ENCODE measurements at places on chromosomes 2 and 18. TPM values are rescaled to one million over a fixed set of nuclear protein-coding genes. Genes with fewer than 3 reads are reported as not detected.

The GFPT1 gene
- 30.5 TPM for total RNA-seq

The NT5DC4 gene
- not detected for total RNA-seq

The GRHL1 gene
- total RNA-seq, result 1.3 TPM

The RAPGEF4 gene
- 15.0 TPM for total RNA-seq

The GTF2A1L gene
- total RNA-seq, result 1.3 TPM

The ANTXR1 gene
- total RNA-seq, result 7.5 TPM

The DYNAP gene
- total RNA-seq, result not detected

The TIGD1 gene
- 1.6 TPM for total RNA-seq

The EDAR gene
- not detected for total RNA-seq

The DPP4 gene
- total RNA-seq, result 69.3 TPM

The DOK1 gene
- total RNA-seq, result 21.6 TPM

The POTEI gene
- total RNA-seq, result under 0.01 TPM

The ADD2 gene
- total RNA-seq, result 2.9 TPM

The OR6B2 gene
- total RNA-seq, result not detected

The ARHGEF33 gene
- total RNA-seq, result 0.15 TPM

The SH3BP4 gene
- total RNA-seq, result 28.1 TPM

The NAT8 gene
- total RNA-seq, result not detected

The EGR4 gene
- total RNA-seq, result not detected

The ALPG gene
- not detected for total RNA-seq

The CAPN14 gene
- under 0.01 TPM for total RNA-seq

The SOX11 gene
- total RNA-seq, result under 0.01 TPM

The YES1 gene
- 189 TPM for total RNA-seq

The ZNF407 gene
- 12.3 TPM for total RNA-seq

The CD207 gene
- total RNA-seq, result 0.30 TPM

The IHH gene
- total RNA-seq, result not detected

The ICOS gene
- total RNA-seq, result not detected

The UCN gene
- 0.46 TPM for total RNA-seq

Measured in epithelial cell of umbilical artery (primary cell).